Sciatic nerve (tissue), 2 donors: ENCODE measurements at places on chromosomes 6 and 20. TPM values are rescaled to one million over a fixed set of nuclear protein-coding genes. Genes with fewer than 3 reads are reported as not detected.

The NDUFAF5 gene
- total RNA-seq, result 28.2 TPM

The SNPH gene
- 4.9 TPM for total RNA-seq

The STMND1 gene
- total RNA-seq, result 0.27 TPM

The PRND gene
- total RNA-seq, result 0.62 TPM

The ENPP4 gene
- 22.0 TPM for total RNA-seq

The RBPJL gene
- total RNA-seq, result not detected

The SNAP25 gene
- total RNA-seq, result 2.5 TPM

The CTCFL gene
- total RNA-seq, result 0.27 TPM

The APOM gene
- 0.53 TPM for total RNA-seq

The RSPO3 gene
- 17.2 TPM for total RNA-seq

The RNF182 gene
- 0.49 TPM for total RNA-seq

The PIM1 gene
- total RNA-seq, result 50.9 TPM

The SDCBP2 gene
- 5.9 TPM for total RNA-seq

The KCNB1 gene
- 4.9 TPM for total RNA-seq
